ENCODE measurements at places on chromosomes 2 and 18.
A peak's percentile ranks its signal among the peaks of the same experiment; 100 is the strongest.

- peak; percentile 6 for ATAC-seq
These were observed 961 bp upstream of the SLC40A1 start for GRCh38 chr2:189581354-189582139.

DNA sequence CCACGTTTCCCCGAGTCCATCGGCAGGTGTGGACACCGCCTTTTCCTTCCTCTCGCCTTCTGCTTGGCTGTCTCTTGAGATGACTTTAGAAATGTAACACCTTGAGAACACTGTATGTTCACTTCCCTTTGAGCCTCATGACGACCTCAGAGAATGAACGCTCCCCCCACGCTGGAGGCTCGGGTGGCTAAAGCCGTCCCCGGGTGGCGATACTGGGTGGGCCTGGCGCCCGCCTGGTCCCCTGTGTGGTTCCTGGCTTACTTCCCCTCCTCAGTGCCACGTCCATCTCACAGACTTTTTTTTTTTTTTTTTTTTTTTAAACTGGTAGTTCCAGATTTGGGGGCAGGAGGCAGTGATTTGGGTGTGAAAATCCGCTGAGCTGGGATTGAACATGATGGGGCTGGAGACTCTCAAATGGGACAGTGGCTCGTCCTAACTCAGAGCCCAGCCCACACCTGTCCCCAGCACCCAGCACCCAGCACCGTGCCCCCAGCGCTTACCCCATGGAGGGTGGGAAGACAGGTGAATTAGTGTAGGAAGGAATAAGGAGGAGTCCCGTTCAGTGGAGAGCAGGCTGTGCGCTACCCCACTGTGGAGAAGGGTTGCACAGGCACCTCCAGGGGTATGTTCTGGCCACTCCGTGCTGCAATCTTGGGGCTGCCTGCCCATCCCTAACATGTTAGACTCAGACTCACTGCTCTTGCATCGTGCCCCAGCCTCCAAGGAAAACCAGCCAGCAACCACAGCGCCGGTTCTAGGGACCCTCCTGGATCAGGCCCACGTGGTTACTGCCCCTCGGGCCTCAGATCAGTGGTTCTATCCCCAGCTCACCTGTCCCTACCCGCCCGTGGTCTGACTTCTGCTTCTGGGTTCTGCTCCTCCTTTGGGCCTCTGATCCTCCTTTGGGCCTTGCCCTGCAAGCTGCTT, 174.0 kb downstream of the ASB1 start:
- ATAC-seq = no peak

DNA sequence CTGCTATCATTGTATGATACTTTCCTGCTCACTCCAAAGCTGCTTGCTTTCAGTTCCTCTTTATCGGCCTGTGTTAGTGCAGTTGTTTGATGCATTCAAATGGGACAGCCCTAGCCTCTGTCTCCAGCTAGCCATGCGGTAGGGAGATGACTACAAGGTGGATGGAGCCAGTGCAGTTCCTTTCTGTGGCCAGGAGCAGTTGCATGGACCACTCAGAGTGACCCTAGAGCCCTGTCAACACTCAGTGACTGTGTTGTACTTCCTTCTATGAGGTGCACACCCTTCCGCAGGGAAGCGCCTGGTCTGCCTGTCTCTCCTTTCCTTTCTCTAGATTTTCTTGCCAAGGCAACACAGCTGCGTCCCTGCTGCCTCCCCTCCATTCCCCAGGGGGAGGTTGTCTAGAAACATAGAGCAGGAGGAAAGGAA, 33.8 kb downstream of the KCNS3 start:
- no peak for ATAC-seq

DNA sequence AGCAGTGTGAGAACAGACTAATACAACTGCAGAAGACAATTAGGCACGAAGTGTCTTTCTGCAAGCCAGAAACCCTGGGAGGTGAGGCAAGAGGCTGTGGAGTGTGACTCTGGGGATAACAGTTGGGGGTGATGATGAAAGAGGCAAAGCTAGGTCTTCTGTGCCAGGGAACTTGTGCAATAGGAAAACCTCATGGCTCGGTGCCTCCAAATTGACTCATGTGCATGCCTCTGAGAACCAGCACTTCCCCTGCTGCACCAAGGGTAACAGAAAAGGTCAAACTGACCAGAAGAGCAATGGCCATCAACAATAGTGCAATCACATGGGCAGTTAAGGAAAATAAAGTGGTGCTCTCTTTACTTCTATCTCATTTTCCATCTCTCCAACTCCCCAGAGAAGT, 136.4 kb downstream of the SCG2 start:
- ATAC-seq = no peak

- peak; percentile 93 for ATAC-seq
These were observed 150.0 kb upstream of the ALKAL2 start for GRCh38 chr2:437756-438393.

- no peak for ATAC-seq
These were observed 127.9 kb upstream of the ACVR2A start for GRCh38 chr2:147716906-147717305.

DNA sequence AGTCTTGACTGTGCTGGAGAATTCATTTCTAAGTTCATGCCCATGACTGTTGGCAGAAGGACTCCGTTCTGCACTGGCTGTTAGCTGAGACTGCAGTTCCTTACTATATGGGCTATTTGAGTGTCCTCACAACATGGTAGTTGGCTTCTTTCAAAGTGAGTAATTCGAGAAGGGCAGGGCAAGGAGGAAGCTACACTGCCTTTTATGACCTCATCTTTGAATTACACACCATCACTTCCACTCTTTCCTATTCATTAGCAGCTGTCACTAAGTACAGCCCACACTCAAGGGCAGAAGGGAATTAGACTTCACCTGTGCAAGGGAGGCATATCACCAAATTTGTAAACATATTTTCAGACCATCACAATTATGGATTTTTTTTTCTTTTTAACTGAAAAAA, 55.9 kb upstream of the EPAS1 start:
- ATAC-seq = peak; percentile 11

DNA sequence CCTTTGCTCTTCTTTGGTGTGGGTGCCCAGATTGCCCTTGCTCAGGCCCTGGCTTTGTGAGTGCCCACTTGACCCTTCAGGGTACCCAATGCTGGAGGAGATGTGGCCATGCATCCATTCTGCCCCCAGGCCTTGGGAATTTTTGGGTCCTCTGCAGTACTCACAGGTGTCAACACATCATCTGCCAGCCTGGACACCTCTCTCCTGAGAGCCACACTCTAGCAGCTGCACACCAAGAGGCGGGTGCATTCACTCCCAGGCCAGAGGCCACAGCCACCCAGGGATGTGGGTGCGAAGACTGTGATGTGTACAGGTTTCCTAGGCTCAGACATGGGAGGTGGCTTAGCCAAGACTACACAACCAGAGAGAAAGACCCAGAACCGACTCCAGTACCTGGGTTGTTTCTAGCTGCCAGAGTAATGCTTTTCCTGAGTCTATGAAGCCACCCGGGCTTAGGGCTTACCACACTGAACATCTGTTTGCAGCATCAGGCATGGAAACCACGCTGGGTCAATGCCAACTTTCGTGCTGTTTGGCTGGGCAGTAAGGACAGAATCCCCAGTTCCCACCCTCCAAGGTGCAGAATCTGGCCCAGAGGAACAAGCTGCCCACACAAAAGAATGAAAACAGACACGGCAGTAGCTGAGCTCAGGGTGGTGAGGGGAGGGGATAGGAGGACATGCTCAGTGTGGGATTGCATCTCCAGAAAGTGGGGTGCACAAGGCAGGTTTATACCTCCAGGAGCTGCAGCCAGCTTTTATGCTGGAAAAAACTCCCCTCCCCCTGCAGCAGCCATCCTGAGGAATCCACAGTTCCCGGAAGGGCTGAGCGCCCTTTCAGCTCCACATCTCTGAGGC, 40.1 kb downstream of the KCNF1 start:
- ATAC-seq = no peak

DNA sequence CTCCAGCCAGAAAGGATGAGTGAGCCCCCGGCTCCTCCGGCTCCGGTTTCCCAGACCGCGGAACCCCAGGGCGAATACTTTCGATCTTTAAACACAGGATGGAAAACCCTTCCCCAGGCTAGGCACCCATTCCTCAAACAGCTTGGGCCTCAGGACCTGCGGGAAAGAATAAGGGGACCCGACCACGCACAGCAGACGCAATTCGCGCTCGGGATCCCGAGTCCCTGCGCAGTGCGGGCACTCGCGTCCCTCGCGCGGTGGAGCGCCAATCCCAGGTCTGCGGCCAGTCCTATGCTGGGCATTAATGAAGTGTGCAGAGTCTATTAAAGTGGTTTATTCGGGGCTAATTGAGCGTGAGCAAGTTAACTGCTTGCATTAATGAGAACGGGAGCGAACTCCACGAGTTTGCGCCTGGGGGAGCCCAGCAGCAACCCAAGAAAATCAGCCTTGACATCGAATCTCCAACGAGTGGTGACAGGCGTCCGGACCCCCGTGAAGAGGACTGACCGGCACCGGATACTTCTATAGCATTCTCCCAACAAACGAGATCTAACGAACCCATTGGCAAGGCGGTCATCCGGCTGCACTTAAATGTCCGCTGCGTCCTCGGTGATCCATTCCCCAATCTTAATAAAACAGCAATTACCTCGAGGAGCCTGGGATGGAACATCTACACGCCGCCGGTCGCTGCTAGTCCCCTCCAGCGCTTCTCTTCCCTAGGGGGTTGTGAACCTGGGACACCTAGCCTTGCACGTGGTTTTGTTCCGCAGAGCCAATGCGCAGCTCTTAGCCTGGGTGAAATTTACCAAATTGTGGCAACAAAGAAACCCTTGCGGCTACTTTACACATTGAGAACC, 1.6 kb downstream of the OSR1 start:
- no peak for ATAC-seq

DNA sequence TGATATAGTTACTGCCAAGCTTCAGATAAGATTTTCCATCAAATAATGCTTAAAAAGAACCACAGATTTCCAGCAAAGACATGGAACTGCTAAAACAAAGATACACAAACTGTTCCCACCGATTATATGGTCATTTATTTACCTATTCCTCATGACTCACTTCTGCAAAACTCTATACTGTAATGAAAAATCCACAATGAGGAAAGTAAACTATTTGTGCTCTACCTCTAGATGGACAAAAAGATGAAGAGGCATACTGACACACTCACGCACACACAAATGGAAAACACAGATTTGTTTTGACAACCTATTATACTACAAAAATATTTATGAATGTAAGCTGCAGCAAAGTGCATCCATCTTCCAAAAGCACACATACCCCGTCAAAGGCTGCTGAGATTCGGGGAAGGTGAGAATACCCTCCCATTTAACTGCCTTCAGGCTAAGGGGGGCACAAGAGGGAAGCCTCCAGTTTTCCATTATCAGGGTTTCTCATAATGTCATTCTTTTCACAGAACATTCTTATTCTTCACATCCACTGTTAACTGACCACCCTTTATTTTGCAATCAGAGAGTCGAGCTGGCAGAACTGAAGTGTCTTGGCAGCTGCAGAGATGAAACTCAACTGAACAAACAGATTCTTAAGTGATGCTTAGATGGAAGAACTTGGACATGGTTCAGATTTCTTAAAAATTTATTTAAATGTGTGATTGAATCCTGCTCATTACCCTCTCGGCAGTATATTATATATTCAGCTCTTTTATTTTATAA, 115.9 kb upstream of the TANK start:
- ATAC-seq = no peak

DNA sequence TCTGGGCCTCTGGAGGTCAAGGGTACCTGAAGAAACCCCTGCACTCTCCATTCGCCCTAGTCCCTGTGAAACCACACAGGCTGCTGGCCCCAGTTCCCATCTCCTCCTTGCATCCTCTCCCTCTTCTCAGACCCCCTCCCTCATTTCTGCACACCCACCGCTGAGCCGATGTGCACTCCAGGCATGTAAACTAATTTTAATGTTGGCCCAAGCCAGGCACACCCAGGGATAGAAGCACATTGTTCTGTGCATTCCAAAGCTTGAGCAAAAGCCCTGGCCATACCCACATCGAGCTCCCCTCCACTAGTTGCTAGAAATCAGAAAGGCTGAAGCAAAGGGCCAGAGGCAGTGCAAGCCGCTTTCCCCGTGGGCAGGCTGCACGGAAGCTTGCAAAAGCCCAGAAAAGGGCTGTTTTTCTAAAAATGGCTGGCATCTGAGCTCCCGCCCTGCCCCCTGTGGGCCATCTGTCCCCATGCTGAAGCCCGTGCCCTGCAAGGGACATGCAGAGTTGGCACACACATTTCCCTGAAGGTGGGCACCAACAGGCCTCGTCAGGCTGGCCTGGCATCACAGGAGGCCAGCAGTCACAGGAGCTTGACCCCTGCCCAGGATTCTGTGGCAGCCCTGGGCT, 181.6 kb downstream of the SMAD7 start:
- no peak for ATAC-seq

DNA sequence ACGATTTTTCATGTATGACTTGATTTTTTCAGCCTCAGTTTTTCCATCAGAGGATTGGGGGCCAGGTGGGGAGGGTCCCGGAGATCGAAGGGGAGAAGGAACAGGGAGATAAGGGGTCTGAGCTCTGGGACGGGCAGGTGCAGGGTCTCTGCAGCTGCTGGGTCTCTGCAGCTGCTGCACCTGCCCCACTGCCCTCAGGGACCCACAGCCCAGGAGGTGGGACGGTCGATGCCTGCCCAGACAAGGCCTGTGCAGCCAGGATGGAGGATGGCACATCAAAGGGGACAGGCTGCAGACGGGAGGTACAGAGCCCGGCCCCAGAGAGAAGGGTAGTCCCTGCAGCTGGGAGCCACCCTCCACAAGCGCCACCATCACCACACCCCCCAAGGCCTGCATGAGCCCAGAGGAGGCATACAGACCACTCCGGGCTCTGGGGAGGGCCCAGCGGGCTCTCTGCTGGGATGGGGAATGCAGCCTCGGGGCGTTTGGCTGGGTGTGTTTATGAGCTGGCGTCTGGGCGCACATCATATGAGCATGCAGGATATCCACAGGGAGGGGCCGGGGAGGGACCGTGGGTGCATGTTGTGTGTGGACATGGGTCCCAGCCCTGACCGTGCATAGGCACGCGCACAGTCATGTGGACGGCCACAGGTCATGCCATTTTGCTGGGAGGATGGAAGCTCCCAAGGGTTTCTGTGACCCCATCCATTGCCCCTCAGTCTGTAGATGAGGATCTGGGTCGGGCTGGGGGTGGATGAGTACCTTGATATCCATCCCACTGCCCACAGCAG, 34.9 kb upstream of the GPC1 start:
- ATAC-seq = no peak

All from activated T-helper 17 cell treated with anti-CD3 and anti-CD28 coated beads, Interleukin-2, amount 50 U/mL, for 72 hours (primary cell).